ENCODE measurements at places on chromosomes 7 and 10.

GRCh38 chr7:66503036-66503370 is 125.7 kb upstream of the KCTD7 start:
- DNase-seq: no peak

- DNase-seq: no peak
Measured at GRCh38 chr7:21169667-21170580, 258.0 kb upstream of the SP4 start.

GRCh38 chr10:47184273-47184672 is 115.7 kb upstream of the GDF10 start:
- DNase-seq: no peak

- DNase-seq: no peak
Measured at GRCh38 chr7:13057462-13058200, 370.2 kb downstream of the ARL4A start.

GRCh38 chr7:80643336-80643915 is 5.0 kb downstream of the CD36 start:
- no peak for DNase-seq
